ENCODE measurements at places on chromosomes 11 and 22. TPM values are rescaled to one million over a fixed set of nuclear protein-coding genes. Genes with fewer than 3 reads are reported as not detected.

DNA sequence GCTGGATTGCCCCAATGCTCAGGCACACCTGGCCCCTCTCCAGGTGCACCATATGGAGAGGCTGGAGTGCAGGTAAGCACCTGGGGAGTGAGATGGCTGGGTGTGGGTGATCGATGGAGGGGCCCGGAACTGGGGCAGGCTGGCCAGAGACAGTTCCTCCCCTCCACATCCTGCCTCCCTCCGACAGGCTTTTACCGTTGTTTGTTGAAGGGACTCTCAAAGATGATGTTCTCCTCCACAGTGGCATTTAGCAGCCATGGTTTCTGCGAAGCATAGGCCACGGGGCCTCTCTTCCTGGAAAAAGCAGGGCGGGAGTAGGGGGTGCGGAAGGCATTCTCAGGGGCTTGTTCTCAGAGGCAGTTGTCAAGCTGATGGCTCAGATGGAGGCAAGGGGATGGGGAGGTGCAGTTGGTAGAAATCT, 25.9 kb upstream of the KCNJ11 start:
- H3K4me1 ChIP-seq: peaks cover 9% of the 10 kb centered on the region
- DNase-seq: no peak
- no peaks in the 10 kb centered on the region for H3K36me3 ChIP-seq
- no peak overlapping the region for H3K4me3 ChIP-seq

DNA sequence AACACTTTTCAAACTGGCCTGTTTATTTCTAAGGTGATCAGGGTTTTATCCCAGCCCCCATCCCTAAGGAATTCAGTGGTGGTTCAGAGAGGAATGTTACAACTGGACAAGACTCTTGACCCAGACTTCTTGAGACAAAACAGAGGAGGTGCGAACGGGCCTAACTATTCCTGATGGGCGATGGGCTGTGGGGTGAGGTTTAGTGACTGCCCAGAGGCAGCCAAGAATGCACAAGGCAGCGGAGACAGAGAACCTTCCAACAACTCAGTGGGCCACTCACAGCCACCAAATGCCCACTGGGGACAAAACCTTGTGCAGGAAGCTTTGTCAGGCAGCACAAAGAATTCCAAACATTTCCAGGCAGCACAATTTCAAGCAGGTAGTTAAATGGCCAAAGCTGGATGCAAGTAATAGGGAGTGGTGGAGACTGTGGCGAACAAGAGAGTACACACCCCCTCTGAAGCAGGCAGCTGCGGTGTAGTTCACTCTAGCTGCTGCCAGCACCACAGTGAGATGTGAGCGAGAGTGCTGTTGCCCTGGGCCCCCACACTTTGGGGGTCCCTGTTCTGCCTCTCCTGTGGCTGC, 29.2 kb downstream of the SCUBE1 start:
- no peak for DNase-seq
- peaks cover 34% of the 10 kb centered on the region for H3K4me1 ChIP-seq
- no peaks in the 10 kb centered on the region for H3K36me3 ChIP-seq
- H3K27me3 ChIP-seq: no peaks in the 10 kb centered on the region
- H3K27ac ChIP-seq: peak overlapping the region; percentile 75
- no peak overlapping the region for H3K4me3 ChIP-seq

DNA sequence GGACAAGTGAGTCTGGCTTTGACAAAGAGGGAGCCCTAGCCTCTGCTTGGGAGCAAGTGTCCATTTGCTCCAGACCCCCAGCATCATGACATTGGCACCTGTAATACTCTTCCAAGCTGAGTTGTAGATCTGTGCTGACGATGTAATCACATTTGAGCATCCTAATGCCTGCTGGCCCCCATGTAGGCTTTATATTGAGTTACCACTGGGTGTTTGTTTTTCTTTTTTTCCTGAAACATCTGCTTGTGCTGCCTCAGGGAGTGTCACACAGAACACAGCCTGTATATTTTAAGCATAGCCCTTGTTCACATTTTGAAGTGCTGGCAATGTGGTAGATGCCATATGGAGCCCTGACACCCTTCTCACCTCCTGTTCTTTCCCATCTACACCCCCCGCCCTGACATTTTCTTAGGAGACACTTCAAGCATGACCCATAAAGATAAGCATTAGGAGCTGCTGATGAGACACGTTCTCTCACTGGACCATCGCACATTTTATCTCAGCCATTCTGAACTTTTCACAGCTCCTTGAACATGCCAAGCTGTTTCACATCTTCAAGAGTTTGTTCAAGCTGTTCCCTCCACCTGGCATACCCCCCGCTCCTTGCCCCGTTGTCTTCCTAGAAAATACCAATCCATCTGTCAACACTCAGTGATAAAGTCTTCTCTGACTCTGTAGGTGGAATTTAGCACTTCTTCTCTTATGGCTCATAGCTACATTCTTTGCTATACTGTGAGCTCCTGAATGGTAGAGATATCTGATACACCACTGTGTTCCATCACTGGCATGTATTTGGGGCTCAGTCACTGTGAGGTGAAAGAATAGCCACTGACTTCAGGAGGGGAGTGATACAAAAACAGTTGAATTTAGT, 128.7 kb downstream of the TRIM44 start:
- peaks cover 26% of the 10 kb centered on the region for H3K4me1 ChIP-seq
- peaks cover 6% of the 10 kb centered on the region for H3K36me3 ChIP-seq
- no peaks in the 10 kb centered on the region for H3K27me3 ChIP-seq
- no peak overlapping the region for H3K27ac ChIP-seq
- H3K4me3 ChIP-seq: no peak overlapping the region

GRCh38 chr22:36359470-36359996, 28.2 kb downstream of the MYH9 start:
- H3K4me1 ChIP-seq: peaks cover 76% of the 10 kb centered on the region
- H3K27me3 ChIP-seq: no peaks in the 10 kb centered on the region
- H3K27ac ChIP-seq: peak overlapping the region; percentile 94
- H3K4me3 ChIP-seq: no peak overlapping the region
- no peak for DNase-seq
- peaks cover 3% of the 10 kb centered on the region for H3K36me3 ChIP-seq

DNA sequence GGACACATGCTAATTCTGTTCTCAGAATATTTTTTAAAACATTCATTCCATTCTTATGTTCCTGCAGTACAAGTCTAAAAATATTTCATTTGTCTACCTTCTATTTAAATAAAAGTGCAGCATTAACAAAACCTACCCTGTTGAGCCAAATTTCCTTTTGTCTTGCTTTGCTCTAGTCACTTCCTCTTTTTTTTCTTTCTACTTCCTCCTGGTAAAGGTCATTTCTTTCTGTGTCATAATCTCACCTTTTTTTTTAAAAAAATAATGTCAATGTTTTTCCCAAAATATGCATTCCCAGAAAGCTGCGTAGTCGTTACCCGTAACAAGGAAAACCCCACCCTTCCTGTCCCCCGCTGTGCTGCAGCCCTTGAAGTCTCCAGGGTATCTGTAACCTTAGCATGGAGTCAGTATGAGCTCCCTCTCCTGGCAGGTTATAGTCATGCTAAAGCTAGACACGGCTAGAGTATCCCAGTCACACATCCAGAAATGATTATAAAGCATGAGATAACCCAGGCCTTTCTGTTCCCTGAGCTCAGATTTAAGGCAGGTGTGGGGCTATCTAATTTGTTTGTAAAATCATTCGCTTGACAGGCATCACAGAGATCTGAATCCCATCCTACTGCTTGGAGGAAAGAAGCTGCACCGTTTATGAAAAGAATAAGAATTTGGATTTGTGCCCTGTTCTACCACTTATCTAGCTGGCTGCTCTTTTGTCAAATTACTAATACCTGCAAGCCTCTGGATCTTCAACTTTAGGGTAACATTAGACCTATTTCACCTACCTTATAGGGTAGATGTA, 51.1 kb upstream of the EED start:
- peak overlapping the region; percentile 62 for H3K4me3 ChIP-seq
- no peaks in the 10 kb centered on the region for H3K27me3 ChIP-seq
- no peaks in the 10 kb centered on the region for H3K36me3 ChIP-seq
- H3K27ac ChIP-seq: peak overlapping the region; percentile 55
- DNase-seq: peak; percentile 43
- peaks cover 22% of the 10 kb centered on the region for H3K4me1 ChIP-seq

RFPL3 gene
- not detected for total RNA-seq

DRD2 gene
- total RNA-seq: 5.5 TPM

OR51B5 gene
- total RNA-seq: 1.1 TPM

BTBD18 gene
- not detected for total RNA-seq

CD3D gene
- total RNA-seq: not detected
